ENCODE measurements at places on chromosomes 12 and 14.
A peak's percentile ranks its signal among the peaks of the same experiment; 100 is the strongest.

GRCh38 chr14:75434890-75435248, 7.0 kb downstream of the JDP2 start:
- DNase-seq: no peak

- DNase-seq: no peak
Measured at GRCh38 chr14:26276757-26277156, 321.1 kb downstream of the NOVA1 start.

DNA sequence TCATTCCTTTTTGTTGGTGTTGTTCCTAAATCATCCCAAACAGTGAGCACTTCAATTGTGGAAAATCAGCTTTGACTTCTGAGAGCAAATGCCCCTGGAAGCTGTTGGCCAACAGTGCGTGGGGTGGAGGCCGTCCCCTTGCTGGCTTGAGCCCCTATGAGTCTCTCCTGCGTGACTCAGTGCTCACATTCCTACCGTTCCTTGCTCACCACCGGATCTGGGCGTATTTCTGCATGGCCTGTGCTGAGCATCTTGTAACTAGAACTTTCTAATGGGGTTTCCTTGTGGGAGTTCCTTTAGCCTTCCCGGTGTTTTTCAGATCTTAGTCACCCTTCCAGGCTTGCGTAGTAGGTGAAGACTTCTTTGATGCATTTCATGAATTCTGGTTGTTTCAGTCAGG, 14.7 kb downstream of the SERPINA1 start:
- no peak for DNase-seq

- no peak for DNase-seq
Measured at GRCh38 chr12:89225808-89226411, 126.4 kb downstream of the DUSP6 start.

DNA sequence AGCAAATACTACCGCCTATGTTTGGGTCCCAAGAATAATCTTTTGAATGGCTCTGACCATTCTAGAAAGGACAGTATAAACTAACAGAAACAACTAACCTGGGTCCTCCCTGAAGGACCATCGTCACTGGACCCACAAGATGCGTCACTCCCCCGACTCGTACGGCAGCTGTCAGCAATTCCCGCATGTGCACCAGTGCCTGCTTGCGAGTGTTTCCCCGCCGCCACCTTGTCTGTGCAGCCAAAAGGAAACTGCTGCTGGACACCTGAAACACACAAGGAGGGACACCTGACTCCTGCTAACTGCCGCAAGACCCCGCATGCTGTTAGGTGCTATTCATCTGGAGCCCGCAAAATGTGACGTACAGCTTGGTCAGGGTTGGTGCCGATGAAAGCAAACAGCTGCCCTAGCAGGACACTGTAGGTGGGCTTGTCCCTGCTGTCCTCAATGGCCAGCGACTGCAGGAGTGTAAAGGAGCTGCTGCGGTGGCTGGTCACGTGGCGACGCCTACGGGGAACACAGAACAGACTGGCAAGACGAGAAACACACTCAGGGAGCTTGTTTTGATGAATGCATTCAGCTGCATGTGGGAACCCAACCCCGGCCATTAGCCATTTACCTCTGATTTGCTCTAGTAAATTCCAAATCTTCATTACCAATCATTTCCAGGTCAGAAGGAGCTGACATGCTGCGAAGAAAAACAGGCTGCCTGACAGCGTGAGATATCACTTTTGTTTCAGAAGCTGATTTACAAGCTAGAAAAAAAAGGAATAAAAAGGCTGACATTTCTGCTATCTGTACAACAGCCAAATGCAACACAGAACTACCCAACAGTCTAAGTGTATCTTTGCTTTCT, 118.1 kb downstream of the TRAFD1 start:
- DNase-seq: no peak

GRCh38 chr14:101947577-101947903, 16.8 kb upstream of the DYNC1H1 start:
- DNase-seq: no peak

DNA sequence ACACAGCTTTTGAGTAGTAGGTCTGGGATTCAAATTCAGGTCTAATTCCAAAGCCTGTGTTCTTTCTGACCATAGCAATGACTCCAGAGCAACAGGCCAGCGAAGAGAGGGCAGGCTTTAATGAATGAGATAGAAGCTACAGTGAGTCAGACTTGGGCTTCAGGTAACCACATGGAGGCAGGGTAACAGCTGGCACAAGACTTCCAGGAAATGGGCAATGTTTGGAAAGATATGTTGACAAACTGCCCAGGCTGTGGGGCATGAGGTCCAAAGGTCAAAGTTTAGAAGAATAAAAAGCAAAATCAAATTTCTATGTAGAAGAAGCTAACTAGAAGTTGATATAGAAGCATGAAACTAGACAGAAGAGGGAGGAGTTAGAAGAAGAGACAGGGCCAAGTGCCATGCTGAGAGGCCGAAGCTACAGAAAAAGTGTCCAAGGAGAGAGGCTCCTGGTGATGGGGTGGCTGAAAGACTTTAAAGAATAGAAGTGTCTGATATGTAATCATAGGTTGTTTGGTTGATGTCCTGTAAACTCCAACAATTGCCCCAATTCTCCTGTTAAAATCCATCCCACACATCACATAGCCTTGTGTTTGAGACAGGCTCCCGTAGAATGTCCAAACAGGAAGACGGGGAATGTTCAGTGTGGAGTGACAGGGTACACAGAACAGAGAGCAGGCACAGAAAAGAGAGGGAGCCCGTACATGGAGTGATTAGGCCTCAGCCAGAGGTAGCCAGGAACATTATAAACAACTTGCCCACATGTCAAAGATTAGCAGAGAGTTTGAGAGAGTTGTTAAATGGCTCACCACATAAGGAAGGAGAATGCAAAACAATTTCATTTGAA, 384.7 kb downstream of the CCDC91 start:
- no peak for DNase-seq

- DNase-seq: no peak
Measured at GRCh38 chr12:104963757-104964156, 5.7 kb upstream of the SLC41A2 start.

GRCh38 chr14:56524971-56525677, 54.5 kb upstream of the TMEM260 start:
- DNase-seq: no peak

DNA sequence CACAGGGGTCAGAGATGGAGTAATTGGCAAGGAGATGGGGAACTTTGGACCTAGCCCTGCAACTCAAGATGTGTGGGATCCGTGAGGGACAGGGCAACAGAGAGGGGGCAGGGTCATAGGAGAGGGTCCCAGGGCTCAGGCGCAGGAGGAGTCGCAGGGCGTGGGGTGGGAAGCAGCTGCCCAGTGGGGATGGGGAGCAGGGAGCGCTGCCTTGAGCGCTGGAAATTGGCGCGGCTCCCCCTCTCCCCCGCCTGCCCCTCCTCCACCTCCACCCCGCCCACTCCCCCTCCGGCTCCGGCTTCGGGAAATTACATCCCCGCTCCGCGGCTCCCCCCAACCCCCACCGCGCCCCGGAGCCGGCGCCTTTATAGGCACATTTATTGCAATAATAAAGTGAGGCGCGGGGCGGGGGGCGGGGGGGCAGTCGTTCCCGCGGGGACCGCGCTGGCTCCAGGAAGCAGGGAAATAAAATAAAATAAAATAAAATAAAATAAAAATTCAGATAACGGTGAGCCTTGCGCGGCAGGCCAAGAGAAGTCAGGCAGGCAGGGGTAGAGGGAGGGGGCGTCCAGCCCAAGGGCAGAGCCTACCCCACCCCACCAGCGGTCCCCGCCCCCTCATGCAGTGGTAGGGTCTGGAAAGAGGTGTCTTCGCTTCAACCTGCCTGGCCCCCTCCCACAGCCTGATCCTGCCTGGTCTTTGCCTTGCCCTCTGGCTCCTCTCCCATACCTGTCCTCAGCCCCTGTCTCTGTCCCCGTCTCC, 3.6 kb downstream of the NXPH4 start:
- no peak for DNase-seq

DNA sequence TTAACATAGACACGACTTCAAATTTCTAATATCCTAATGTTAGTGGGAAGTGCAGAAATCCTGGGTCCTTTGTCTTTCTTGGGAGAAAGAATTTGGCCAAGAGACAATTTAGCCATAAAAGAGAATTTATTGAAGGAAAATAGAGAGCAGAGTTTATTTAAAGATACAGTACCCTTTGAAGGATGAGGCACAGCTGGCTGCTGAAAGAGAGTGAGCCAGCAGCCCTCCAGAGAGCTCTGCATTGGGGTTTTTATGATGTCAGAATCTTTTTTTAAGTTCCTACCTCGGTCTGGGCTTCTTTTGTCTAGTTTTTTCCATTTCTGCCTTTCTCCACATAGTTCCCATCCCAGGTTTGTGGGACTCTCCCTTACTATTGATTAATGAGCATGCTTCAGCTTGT, 37.5 kb downstream of the CCER1 start:
- no peak for DNase-seq

- DNase-seq: peak; percentile 57
Measured at GRCh38 chr12:76084863-76085519, 506 bp upstream of the NAP1L1 start.

DNA sequence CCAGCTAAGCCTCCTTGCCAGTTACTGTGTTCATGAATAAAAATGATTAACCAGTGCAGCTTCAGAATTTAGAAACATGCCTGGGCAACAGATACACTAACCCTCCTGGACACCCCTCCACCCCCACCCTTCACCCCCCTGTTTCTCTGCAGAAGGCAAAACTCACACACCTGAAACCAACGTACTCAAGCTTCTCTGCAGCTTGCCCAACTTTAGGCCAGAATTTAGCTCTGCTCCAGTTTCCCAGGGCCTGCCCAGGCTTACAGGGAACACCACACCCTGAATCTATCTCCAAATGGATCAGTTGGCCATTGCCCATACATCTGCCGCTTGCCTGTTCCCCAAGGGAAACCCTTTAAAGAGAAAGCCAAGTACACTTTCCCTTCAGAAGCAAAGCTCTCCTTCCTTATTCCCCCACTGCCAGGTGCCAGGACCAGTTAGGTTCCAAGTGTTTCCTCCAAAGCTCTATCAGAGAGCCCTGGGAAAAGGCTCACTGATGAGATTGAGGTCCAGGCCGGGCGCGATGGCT, 1.8 kb upstream of the SPPL3 start:
- DNase-seq: no peak

- DNase-seq: no peak
Measured at GRCh38 chr14:71119832-71120231, 212.6 kb downstream of the PCNX1 start.

Measured in naive thymus-derived CD4-positive, alpha-beta T cell (primary cell).